Iris pigment epithelial cell (primary cell): ENCODE measurements at places on chromosomes 6 and 20.
A peak's percentile ranks its signal among the peaks of the same experiment; 100 is the strongest.

DNA sequence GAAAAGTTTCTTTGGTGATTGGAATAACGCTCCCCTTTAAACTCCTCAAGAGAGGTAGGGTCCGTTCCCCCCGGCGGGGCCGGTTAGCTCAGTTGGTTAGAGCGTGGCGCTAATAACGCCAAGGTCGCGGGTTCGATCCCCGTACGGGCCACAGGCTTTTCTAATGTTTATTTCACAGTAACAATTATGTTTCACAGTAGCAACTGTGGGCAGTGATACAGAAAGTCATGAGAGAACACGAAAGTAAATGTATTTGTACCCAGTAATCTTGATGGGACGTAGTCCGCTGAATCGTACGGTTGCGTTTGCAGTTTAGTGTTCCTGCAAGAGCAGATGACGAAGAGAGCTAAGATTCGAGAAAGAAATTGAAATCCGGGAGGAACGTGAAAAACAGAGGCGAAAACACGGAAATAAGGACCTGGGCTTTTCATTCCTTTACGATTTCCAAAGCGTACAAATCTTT lies 505.5 kb downstream of the PRIM2 start:
- peak; percentile 87 for DNase-seq

DNA sequence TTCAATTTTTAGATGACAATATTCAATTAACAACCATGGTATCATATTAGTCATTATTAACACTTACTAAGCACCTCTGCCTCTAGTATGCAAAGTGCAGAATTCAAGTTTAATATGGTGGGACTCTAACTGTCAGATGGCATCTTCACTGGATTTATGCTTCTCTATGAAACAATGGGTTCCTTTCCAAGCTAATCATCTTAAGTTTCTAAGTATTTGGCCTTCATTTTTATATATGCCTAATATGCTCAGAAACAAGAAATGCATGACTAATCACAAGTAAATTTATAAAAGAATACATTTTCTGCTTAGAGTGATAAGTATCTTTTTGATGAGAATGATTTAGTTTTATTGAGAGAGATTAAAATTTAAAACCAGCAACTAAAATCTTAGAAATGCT lies 144.7 kb downstream of the HIVEP2 start:
- DNase-seq, result no peak

DNA sequence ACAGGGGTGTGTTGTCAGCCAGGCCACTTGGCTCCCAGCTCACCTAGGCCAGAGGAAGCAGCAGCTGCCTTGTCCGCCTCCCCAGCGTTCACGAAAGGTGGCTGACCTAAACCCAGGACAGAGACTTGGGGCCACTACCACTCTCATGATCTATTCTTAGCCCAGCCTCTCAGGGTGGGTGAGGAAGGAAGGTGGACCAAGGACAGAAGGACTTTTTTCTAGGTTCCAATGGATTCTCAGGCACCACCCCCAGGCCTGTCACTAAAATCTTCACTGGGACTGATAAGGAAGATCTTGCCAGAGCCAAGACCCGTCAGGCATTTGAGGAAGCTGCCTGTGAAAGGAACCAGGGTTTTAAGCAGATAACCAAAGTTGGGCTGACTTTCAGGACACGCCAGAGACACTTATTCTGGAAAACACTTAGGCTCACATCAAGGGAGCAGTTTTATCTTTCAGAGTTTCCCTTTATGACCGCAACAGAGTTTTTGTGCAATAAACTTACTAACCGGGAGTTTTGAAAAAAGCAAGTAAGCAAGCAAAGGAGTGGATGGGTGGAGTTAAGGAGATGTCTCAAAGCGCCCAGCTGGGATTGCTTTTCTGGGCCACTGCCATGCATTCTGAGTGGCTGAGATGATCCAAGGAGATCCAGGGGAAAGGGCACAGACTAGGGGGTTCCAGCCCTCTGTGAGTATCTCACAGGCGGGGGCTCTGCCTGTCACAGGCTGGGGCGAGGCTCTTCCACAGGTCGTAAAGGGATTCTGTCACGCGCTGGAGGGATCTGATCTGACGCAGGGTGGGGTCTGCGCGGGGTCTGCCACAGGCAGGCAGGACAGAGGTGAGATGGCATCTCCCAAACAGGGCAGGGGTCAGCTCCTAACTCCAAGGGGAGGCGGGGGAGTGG lies 989 bp downstream of the FITM2 start:
- peak; percentile 78 for DNase-seq

- DNase-seq, result peak; percentile 47
Measured at GRCh38 chr6:169589699-169590257, 112.1 kb downstream of the WDR27 start.

DNA sequence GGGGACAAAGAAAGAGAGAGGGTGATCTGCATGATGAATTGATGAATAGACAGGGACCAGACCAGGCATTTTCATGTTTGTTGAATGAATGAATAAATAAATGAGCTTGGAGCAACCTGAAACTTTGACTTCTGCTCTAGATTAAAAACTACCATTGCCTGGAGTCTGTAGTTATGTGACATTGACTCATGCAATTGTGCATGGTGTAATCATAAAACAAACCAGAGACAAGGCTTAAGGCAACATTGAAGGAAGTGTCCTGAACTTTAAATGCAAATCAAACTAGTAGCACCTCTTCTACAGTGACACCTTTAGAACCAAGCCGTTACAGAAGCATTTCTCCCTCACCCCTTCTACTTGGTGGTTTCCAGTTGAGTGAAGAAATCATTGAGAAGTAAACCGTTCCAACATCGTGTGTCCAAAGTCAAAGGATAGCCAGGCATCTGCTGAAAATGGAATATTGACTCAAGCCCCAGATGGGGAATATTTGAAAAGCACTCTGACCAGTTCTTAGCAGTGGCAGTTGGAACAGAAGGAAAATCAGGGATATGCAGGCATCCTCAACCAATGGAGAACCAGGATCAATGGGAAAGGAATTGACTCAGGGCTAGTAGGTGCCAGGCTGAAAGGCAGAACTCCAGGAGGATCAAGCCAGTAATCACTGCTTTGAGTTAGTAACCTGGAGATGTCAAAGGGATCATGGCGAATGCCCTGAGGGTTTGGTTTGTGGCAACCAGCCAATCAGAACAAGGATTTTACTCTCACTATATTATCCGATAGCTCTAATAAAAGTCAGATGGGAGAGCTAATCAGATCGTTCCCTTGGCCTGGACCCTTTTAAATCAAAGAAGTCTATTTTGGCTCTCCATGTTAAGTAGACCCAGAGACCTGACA lies 171.2 kb upstream of the TSHZ2 start:
- no peak for DNase-seq

- DNase-seq, result no peak
Measured at GRCh38 chr6:101394936-101395335, 1.4 kb downstream of the GRIK2 start.

DNA sequence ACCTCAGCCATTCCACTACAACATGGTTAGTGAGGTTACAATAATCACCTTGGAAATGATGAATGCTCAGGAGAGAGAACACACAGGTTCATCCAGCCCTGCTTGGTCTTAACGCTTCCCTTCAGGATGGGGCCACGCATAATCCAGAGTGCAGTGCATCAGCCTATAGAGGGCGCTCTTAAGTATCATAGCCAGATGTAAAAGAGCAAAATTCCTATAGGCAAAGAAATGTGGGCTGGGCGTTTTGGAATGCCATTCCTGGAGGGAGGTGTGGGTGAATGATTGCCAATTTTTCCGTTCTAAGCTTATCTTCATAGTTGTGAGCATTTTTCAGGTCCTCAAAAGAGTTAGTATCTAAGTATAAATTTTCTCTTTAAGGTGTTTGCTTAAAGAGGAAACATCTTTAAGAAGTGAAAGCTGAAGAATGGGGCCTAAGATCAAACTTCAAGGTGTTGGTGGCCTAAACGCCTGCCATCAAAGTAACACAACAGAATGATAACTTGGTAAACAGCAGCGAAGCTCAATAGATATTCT lies 1.8 kb downstream of the RIPOR2 start:
- peak; percentile 20 for DNase-seq

- peak; percentile 62 for DNase-seq
Measured at GRCh38 chr6:2179950-2180349, 65.5 kb downstream of the GMDS start.

DNA sequence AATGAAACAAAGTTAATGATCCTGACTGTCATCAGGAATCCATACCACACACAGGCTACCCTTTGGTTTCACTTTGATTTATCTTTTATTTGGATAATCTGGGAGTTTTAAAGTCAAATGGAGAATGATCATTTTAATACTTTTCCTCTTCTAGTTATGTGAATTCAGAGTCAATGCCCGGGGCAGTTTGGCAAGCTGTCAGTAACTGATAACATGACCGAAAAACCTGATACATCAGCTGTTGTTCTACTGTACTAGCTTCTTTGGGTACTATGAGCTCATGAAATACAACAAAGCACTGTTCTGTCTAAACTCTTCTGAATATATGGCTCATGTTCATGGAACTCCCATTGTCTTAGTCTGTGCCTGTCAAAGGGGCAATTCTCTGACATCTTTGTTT lies 30.2 kb downstream of the KLHL31 start:
- DNase-seq, result no peak

- DNase-seq, result peak; percentile 81
Measured at GRCh38 chr6:34656378-34657036, 40.1 kb downstream of the ILRUN start.

DNA sequence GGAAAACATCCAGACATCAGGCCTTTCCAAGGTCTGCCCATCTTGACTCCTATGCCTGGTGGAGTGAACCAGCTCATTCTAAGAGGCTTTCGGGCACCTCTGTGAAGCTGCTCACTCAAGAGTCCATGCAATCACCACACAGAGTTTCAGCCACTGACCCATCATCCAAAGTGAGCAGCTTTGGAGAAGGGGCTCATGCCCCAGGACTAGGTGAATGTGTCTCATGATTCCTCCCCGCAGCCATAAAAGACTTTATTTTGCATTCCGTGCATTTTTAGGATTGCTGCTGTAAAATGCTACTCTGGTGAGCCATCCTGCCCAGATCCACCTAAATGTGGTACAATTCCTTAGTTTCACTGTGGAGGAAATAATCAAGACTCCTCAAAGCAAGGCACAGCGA lies 44.5 kb upstream of the EZR start:
- DNase-seq, result peak; percentile 42

- no peak for DNase-seq
Measured at GRCh38 chr6:159065091-159065490, 20.3 kb upstream of the TAGAP start.

DNA sequence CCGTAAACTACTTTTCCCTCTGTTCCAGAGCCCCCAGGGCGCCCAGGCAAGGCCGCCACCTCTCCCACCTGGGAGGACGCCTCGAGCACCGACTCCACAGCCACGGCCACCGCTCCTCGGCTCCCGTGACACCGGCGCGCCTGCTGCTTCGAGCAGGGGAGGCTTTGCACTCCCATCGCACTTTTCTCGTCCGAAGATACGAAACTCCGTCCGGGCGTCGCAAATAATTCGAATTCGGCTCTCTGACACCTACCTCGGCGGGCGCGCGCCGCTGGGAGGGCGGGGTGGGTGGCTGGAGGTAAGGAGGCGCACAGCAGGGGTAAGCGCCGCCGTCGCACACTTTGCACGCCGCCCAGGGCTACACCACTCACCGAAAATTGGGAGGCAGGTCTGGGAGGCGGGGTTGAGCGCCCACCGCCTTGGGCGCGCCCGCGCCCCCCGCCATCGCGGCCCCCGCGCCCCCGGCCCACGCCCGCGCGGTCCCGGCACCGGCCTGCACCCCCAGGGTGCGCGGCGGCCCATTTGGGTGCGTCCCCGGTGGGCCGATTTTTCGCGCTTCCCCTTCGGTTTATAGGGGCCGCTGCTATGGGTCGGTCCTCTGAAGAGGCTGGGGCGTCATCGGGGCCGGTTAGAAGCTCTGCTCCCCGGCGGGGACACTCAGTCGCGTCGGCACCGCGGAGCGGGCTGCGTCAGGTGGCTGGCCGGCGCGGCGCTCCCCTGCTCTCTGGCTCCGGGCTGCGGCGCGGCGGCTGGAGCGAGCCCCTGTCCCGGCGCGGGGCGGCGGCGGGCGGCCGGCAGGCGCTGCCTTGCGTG lies 36.2 kb downstream of the GNAS start:
- DNase-seq, result peak; percentile 73

- DNase-seq, result peak; percentile 8
Measured at GRCh38 chr6:123716506-123716905, 79.8 kb upstream of the TRDN start.

DNA sequence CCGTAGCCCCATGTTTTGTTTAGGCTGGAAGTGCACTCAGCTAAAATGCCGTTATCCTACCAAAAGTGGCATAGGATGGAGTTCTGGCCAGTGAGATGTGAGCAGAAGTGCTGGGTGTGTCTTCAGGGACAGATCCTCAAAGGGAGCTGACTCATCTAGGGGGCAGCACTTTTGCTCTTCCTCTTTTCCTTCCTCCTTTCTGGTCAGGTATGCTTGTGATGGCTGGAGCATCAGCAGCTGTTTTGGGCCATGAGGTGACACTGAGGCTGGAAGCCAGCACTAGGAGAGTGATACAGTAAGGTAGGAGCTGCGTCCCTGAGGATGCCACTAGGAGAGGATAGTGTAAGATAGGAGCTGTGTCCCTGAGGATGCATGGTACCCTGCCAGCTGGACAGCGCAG lies 4.6 kb upstream of the OSBPL2 start:
- DNase-seq, result no peak

DNA sequence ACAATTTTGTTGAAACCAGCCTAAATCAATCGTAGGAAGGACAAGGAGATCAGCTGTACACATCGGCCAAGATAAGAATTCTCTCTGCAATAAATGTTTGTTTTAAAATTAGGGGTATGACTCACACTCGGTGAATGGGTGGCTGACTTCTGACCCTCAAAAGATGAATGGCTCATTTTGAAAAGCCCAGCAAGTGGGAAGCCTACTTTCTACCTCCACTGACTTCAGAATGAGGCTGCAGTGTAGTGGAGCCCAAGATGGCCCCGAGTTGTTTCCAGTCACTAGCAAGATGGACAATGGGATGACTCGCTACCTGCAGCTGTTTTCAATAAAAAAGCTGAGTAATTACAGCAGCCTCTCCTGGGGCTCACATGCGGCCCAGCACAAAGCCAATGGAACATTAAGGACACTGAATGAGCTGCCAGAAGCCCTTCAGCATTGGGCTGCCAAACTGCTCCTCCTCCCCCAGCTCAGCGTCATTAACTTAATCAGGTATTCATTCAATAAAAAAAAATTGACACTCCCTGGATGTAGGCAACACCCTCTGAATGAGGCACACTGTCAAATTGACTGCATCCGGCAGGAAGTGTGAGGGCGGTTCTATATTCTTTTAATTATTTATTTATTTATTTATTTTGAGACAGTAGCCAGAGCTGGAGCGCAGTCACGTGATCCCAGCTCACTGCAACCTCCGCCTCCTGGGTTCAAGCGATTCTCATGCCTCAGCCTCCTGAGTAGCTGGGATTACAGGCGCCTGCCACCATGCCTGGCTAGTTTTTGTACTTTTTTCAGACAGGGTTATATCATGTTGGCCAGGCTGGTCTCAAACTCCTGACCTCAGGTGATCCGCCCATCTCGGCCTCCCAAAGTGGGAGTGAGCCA lies 107.3 kb downstream of the GMPR start:
- peak; percentile 79 for DNase-seq
